NCI-H2107 (cell line): ENCODE measurements at places on chromosomes 2 and 18.

DNA sequence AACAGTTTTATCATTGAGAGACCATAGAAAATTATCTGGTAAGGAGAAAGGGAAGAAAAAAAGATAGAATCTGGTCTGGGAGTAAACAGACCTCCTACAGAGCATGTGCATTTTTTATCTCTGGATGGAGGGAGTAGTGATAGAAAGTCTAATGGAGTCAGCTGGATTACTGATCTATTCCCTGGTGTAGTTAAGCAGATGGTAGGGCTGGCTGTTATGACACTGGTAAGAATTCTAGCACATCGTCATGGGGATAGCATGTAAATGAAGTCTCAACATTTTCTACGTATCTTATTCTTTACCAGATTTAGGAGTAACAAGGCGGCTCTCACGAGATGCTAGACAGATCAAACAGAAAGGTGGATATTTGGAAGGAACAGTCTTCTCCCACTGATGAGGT, 407.4 kb downstream of the NRXN1 start:
- no peak for DNase-seq

DNA sequence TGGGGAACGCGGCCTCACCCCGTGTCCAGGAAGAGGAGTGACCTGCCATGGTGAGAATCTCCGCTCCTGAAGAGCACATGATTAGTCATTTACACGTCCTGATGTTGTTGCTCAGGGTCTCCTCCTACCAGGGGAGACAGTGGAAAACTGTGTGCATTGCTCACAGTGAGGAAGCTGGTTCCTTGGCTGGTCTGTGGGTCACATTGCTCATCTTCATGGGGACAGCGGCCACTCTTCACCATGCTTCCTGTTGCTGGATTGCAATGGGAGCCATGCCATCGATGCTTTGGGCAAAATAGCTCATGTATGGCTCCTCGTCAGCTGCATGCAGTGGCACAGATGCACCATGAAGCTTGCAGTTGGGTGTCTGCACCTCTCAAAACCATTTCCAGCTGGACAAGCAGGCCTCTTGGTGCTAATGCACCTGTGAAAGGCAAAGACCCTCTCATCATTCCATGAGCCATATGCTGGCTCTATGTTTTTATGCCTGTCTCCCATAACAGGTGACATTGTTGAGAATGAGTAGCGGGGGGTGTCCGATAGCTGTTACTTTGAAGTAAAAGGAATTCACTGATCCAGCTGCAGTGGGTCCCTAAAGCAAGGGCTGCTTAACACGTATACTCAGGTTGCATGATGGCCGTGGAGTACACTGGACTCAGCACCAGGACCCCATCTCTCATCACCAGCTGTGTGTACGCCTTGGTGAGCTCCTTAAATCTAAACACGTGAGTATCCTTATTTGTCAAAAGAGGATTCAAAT, 135.0 kb upstream of the ALKAL2 start:
- no peak for DNase-seq

DNA sequence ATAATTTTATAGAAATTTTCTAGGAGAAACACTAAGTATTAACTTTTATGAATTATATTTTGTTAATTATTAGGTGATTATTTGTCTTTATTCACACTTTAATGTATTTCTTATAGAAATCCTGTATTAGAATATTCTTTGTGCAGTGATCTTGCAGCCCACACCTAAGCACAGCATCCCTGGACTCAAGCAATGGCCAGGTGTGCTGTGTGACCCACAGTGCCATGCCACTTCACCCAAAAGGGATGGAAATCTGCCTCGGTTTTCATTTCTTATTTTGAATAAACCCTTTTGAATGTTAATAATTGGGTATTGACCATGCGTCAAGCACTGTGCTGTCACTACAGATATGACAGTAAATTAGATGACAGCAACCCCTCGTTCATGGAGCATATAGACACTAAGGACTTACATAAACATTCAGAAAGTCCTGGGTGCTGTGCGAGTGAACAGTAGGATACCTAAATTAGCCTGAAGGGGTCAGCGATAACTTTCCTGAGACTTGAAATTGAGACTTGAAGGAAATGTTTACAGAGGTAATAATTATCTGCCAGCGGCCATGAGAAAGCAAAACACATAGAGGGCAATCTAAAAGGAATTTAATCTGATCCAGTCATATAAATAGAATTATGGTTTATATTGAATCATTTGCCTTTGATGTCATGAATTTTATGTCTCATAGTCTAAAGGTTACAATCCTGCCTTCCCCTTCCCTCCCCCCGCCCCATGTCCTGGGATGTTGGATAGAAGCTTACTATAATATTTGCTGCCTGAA, 52.7 kb upstream of the CALCRL start:
- no peak for DNase-seq

GRCh38 chr2:20490300-20491181, 43.7 kb downstream of the RHOB start:
- DNase-seq = no peak

- DNase-seq = no peak
These were observed 189.6 kb downstream of the DSC3 start for GRCh38 chr18:30852980-30853379.

- no peak for DNase-seq
These were observed 1807.0 kb downstream of the SUCLG1 start for GRCh38 chr2:82652117-82652516.

- DNase-seq = no peak
These were observed 956.4 kb downstream of the CPS1 start for GRCh38 chr2:211512806-211513205.

DNA sequence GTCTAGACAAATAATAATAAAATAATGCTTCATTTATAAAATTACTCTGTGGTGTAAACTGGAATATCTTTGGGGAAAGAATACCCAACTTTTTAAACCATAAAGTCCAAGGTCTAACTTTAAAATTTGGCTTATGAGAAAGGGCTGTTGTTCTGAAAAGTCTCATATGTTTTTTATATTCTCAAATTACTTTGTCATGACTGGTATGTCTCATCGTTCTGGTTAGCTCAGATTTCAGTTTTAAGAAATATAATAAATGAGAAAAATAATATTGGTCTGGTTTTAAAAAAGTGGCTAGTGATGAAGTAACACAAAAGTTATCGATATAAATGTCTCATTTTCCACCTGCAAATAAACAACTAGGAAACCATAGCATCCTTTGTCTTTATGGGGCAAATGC, 1658.1 kb downstream of the LRP1B start:
- DNase-seq = no peak

DNA sequence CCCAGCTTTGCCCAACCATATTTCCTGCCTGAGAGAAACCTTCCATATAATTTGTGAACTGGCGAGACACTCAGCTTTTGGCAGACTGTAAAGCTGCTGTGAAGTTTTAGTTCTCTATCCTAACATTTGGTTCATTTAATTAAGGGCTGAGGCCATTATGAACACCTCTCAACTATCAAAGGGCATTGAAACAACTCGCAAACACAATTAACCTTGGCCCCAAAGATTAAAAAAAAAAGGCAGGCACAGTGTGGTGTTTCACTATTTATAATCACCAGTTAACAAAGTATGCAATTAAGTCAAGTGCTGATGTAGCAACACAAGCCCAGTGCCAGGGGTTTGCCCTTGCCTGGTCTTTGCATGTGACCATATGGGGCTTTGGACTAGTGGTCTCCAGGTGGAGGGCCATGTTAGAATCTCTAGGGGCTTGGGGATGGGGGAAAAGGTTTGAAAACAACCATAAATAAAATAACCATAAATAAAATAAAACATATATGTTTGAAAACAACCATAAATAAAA, 297.6 kb upstream of the SKOR2 start:
- no peak for DNase-seq

DNA sequence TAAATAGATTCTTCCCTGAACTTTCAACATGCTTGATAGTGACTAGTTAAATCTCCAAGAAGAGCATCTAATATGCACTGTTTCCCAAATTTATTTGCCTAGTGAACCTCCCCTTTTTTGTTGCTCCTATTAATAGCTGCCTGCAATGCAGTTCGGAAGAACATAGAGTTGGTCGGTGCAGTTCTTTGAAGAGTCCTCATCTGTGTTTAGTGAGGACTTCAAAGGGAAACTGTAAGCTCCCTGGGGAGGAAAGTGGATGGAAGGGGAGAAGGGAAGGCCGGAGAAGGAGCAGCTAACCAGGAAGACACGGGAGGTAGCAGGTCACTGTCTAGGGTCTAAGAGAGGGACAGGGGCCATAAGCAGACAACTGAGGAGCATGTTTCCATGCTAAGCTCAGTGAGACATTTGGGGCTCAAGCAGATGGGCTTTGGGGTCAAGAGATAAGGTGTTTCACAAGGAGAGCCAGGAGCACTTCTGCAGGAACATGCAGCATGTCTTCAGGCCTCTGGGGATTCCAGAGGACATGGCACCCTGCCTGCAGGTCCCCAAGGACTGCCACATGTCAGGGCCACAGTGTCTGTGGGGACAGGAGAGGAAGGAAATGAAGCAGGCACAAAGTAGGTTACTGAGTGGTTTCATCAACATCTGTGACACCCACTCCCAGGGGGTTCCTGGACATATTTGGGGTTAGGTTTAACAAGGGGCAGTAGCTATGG, 48.7 kb upstream of the ANXA4 start:
- DNase-seq = no peak

GRCh38 chr2:211737282-211737681, 801.3 kb downstream of the ERBB4 start:
- no peak for DNase-seq

DNA sequence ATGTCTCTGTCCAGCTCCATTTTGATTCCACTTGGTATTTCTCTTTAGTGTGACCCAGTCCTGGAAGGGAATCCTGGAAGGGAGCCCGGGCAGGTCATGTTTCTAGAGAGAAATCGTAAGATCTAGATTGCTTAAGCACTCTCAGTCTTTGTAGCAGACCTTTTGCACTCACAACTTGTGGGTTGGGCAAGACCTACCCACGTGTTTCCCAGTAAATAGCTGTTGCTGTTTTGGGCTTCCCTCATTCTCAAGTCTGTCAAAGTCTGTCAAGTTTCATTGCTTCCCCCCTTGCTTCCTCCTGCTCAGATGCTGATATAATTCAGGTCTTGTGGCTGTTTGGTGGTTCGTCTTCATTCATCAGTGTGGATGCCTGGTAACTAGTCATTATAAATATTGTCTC, 17.4 kb upstream of the NEMP2 start:
- DNase-seq = no peak

DNA sequence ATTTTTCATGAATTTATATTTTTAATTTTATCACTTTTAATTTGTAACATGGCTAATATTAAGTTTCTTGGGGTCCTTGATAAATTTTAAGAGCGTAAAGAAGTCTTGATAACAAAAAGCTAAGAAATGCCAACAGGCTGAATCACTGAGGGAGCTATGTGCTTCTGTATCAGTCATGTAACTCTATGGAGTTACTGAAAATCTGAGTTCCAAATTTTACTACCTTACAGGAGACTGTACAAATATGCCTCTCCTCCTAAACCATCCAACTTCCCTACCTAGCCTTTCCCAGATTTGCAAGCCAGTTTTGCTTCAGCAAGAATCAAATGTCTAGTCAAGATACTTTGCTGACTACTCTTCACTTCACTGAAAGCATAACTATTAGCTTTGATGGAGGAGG, 35.7 kb downstream of the FEZ2 start:
- DNase-seq = no peak

GRCh38 chr18:51754566-51754965, 557.1 kb upstream of the MEX3C start:
- no peak for DNase-seq

- no peak for DNase-seq
These were observed 271.0 kb upstream of the CDH20 start for GRCh38 chr18:61062258-61062657.

- no peak for DNase-seq
These were observed 44.5 kb downstream of the GBX2 start for GRCh38 chr2:236123716-236124115.

DNA sequence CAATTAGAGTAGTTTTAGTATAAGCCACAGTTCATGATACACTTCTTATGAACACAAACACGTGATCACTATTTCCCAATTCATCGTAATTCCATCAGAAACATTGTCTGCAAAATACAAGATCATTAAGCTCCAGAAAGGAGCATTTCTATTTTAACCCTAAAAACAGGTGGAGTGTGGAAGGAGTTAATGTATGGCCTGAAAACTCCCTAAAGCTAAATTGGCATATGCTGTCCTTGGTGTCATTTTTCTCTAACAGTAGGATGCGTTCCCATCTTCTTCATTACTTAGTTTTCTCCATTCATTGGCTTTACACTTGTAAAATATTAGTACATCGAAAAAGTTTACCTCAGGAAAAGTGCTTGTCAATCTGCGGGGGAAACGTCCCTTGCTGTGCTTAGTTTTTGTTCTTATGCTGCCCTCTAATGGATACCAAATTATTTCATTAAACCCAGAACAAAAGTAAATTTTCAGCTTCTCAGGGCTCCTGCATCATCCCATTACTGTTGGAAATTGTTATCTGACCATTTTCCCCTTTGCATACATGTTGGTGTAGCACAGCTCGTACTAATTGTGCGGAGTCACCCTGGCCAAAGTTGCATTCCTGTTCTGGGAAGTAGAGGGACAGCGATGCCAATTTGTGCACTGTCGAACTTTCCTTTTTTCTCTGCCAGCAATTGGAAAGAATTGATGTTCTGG, 153.4 kb downstream of the GPD2 start:
- peak; percentile 5 for DNase-seq

DNA sequence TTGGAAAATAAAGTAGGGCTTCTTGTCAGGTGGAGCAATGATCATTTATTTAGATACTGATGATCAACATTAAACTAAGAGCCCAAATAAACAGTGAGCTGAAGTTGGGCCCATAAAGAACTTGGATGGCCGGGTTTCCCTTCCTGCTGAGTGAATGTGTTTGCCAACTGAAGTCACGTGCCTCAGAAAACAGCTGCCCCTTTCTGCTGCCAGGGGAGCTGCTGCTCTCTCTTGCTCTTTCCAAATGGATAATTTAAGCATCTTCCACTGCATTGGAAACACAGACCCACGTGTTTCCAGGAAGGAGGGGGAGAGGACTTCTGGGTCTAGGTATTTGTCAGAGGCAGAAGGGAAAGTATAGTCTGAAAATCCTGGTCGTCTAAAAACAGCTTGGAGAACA, 22.9 kb upstream of the NCKAP5 start:
- no peak for DNase-seq

GRCh38 chr2:57448816-57449215, 597.8 kb upstream of the VRK2 start:
- DNase-seq = no peak

DNA sequence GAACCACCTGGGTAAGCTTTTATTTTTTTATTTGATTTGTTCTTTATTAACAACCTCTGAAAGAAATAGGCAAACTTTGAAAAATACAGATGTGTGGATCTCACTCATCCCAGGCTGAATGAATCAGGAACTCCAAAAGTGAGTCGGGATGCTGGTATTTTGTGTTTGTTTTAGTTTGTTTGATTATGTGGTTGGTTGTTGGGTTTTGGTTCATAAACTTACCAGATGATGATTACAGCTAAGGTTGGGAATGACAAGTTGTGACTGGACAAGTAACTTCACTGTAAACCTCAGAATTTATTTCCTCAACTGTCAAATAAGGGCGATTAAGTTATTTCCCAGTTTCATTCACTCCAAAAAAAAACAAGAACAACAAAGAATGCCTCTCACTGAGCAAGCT, 80.5 kb upstream of the KIF5C start:
- no peak for DNase-seq

DNA sequence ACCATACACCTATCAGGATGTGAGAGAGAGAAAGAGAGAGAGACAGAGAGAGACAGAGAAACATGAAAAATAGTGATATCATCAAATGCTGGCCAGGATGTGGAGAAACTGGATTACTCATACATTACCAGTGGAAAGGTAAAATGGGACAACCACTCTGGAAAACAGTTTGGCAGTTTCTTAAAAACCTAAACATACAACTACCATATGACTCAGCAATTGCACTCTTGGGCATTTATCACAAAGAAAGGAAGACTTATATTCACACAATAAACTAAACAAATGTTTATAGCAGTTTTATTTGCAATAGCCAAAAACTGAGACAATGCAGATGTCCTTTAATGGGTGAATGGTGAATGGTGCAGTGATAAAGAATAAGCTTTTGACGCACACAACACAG, 29.1 kb downstream of the SLC4A3 start:
- DNase-seq = no peak
